ENCODE measurements at places on chromosomes 11 and 22.

DNA sequence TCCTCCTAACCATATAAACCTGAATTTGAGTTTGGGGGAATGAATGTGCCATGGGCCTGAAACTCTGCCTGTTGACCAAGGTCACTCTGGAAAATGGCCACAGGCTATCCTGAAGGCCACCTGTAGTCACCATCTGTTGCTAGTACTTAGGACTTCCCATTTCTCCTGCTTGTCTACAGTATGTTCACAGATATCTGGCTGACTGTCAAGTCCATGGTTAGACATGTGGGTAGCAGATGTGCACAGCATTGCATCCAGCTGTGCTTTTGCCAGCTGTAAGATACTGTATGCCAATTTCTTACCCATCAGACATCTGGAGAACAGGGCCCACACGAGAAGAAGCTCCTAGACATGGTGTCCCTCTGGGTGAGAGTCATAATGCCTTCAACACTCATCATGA lies 475.4 kb downstream of the INSC start:
- no peak for DNase-seq

- DNase-seq: no peak
These were observed 28.7 kb upstream of the CTSD start for GRCh38 chr11:1792461-1792860.

DNA sequence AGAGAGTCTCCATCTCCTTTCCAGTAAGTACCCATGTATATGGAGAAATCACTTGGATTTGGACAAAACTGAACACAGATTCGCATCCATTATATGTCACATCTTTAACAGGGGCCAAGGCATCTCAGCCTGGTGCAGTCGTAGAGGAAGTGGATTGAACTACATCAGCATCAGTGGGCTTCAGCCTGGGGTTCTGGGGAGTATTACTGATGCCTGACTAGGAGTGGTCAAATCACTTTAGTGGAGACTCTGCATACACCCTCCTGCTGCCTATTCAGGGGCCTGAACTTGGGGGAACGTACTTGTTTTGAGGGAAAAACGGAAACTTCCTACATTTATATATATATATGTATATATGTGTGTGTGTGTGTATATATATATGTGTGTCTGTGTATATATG lies 72.8 kb downstream of the GAB4 start:
- DNase-seq: no peak

DNA sequence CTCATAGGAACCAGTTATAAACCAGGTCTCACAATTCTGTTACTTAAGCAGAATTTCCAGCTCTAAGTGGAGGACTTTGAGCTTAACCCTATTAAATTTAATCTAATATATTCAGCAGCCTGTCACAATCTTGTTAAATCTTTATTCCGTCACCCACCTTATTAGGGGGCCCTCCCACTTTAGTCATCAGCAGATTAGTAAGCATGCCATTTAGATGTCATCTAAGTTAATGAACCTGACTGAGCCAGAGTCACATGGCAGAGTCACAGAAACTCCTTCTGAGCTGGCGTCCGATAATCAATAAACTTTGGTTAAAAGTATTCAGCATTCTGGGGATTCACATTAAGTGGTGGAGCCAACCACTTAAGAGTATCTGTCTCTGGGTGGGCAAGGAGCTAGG lies 35.1 kb downstream of the TTC12 start:
- no peak for DNase-seq

- DNase-seq: no peak
These were observed 4.1 kb upstream of the ESAM start for GRCh38 chr11:124766156-124766555.

DNA sequence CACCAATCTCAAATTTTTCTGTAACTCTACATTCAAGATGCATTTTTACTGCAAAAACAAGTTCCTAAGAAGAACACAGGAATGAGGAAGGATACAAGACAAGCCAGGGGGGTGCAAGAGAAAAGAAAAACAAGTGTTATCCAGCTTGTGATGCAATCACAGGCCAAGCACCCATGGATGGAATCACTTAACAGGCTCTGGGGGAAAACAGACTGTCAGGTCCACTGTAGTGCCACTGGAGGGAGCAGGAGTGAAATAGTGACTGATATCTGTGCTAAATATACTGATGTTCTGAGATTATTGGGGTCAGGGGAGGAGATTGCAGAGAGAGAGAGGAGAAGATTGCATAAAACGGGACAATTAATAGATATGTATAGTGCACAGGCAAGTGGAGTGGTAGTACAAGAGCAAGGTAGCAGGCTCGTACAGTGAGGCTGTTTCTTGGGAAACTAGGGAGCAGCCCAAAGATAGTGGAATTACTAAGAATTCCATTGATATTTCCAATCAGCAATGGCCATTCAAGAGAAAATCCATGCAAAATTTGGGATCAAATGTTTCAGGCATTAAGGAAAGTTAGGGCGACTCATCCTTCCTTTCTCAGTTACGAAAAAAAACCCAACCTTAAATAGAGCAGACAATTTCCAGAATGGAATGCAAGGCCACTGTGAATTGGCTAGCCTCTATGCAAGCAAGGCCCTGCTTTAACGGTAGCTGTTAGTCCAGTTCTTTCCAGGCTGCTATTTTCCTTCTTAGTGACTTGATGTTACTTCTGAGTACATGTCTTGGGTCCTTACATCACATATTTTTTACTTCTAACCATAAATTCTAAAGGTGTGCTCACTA lies 52.2 kb upstream of the CEP126 start:
- DNase-seq: no peak

- DNase-seq: no peak
These were observed 7.0 kb upstream of the CASP12 start for GRCh38 chr11:104905271-104905670.

- no peak for DNase-seq
These were observed 10.4 kb downstream of the GP1BB start for GRCh38 chr22:19733755-19734154.

GRCh38 chr22:26656891-26657851 lies at the start of gene MIAT:
Gene MIAT (plus strand): TSS chr22:26657588.
- no peak for DNase-seq

DNA sequence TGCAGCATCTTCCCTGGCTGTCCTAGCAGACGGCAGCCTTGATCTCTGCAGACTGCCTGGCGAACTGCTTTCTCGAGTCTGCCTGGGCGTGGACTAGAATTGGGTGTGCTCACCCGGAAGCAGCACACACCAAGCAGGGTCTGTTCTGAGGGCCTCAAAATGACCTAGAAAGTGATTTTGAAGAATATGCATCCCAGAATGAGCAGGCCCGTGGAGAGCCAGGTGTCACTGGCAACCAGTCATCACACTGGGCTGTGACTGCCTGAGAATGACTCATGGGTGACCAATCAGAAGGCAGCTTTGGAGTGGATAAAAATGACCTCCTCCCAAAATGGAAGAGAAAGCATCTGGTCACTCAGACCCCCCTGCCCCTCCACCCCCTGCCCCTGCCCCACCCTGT lies 114.9 kb upstream of the NECTIN1 start:
- no peak for DNase-seq

- DNase-seq: peak; percentile 20
These were observed 130.6 kb upstream of the MTNR1B start for GRCh38 chr11:92838759-92839310.

- DNase-seq: no peak
These were observed 276.2 kb downstream of the BRD1 start for GRCh38 chr22:49551446-49551845.

- DNase-seq: no peak
These were observed 41.3 kb downstream of the RTN4R start for GRCh38 chr22:20226760-20227350.

- DNase-seq: no peak
These were observed 10.2 kb downstream of the GNB1L start for GRCh38 chr22:19844377-19845053.

DNA sequence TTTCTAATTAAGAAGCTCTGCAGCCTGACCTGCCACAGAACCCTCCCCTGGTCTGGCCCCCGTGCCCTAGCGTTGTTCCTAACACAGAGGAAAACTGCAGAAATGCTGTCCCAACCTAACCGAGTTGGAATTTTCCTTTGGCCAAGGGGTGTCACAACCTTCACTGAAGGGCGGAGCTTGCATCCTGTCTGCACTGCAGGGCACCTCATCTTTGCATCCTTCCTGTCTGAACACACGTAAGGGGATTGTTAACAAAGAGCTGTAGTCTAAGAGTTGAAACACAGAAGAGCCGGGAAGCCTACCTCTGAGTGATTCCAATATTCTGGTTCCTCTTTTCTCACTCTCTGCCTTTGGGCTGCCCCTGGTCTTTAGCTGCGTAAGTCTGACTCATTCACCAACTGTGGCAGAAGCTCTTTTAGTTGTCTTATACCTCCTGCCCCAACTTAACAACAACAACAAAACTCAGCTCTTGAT lies 1.6 kb downstream of the DIXDC1 start:
- DNase-seq: no peak

All from iPS DF 6.9 (cell line).